ENCODE measurements at places on chromosomes 11 and 22.

DNA sequence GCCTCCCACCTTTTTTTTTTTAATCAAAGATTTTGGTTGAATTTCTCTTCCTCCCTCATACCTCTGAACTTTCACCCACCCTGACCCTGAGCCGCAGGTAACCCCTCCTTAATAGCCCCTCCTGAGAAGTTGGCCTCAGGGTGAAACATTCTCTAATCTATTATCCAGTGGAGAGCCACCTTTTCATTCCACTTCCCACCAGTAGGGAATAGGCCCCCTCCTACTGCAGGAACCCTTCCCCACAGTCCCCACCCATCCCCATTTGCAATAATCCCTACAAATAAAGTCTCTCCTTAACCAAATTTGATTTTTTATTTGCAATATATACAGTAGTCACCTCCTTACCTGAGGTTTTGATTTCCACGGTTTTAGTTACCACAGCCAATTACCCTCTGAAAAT lies 2.1 kb upstream of the SLC35F2 start:
- no peak for DNase-seq

- DNase-seq: no peak
Measured at GRCh38 chr11:16184588-16184987, 171.8 kb downstream of the SOX6 start.

DNA sequence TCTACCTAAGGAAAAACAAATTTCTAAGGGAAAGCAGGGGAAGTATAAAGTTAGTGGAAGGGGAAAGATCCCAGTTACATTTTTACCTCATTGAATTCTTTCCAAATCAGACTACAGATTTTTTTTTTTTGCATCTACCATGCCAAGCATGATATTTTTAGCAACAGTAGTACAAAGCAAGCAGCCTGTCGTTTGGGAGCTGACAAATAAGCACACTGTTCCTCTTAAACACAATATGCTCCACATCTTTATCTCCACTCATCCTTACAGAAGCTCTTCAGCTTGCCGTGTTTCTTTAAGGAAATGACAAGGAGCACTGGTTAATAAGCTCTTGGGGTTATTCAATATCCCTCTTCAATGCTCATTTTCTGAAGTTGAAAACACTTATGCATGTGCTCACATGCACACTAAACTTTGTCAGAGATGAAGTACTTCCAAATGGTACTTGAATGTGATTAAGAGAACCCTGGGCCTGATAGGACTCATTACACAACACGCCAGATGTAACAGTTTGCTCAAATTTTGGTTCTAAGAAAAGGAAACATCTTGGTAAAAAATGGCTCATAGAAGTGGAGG lies 53.8 kb downstream of the PAX6 start:
- peak; percentile 72 for DNase-seq

DNA sequence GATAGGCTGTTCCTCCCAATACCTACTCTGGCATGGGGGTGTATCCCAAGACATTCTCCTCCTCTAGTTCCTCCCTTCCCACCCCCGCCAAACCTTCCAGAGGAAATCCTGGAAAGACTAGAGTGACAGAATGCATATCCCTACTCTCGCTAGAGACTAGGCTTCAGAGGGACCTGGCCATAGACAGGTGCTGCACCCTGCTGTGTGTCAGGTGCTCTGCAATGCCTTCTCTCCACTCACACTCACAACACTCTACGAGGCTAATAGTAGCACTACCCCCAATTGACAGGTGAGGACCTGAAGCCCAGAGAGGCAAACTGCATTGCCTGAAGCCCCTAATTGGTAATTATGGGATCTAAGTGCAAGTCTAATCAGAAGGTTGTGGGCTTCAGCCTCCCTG lies 46.2 kb upstream of the LMO1 start:
- no peak for DNase-seq

- DNase-seq: no peak
Measured at GRCh38 chr11:66315921-66316811, 678 bp downstream of the CD248 start.

- DNase-seq: no peak
Measured at GRCh38 chr11:62505440-62506091, 41.0 kb downstream of the AHNAK start.

DNA sequence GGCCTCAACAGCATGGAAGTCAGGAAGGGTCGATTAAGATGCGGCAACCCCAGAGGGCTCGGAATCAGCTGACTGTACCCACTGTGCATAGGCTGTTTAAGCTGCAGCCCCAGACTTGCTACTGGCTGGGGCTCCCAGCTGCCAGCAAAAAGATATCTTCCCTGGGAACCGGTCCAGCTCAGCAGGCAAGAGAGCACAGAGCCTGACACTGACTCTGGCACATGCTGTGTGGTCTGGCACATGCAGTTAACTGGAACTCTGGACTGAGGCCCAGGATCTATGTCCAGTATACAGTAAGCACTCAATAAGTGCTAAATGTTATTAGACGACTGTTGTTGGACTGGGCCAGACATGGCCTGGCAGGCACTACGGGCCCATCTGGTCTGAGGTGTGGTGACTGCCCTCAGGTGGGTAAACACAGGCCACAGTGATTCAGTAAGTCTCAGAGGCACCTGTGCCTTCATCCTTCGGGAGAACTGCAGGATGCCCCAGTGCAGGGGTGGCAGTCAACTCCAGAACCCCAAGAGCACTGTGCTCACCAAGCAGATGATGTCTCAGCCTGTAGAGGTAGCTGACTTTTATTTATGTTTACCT lies 87.6 kb downstream of the LARGE1 start:
- DNase-seq: no peak

GRCh38 chr22:47266329-47266728 lies 503.9 kb downstream of the TBC1D22A start:
- no peak for DNase-seq

DNA sequence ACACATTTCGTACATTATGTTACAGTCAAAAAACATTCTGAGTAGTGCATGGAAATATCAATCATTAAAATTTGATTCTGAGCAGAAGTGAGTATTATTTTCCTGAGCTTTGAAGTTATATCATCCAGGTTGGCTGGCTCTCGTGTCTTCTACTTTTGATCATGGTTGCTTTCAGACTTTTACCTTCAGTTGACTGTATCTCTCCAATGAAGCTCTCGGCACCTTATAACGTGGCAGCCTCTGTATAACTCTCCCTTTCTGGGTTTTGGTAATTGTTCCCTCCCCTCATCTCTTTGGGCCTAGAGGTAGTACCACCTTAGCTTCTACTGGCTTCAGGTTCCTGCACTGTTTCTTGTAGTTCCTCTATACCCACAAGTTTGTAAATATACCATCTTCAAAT lies 12.2 kb downstream of the SFI1 start:
- no peak for DNase-seq

- DNase-seq: no peak
Measured at GRCh38 chr22:43266076-43266475, 77.1 kb downstream of the SCUBE1 start.

DNA sequence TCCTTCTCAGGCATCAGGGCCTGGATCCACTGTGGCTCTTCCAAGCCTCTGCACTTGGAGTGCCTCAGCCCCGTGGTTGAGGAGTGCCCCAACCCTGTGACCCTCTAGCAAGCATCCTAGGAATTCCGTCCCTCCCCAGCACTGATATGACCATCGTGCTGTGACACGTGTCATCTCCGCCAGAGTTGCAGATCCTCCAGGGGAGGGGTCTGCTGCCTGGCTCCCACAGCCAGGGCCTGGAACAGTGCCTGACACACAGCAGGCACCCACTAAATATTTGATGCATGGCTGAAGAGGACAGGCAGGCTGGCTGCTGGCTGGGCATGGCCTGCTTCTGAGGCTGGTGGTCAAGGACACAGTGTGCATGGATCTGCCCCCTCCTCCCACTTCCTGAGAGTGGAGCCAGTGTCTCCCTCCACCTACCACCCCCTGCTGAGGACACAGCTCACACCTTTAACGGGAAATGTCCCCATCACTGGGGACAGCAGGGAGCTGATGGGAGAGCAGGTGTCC lies 1.7 kb upstream of the CD81 start:
- DNase-seq: no peak
